COLO829 (cell line): ENCODE measurements at places on chromosomes 4 and X.

GRCh38 chrX:46704767-46705386 lies 54.0 kb downstream of the SLC9A7 start:
- DNase-seq, result peak; percentile 8

DNA sequence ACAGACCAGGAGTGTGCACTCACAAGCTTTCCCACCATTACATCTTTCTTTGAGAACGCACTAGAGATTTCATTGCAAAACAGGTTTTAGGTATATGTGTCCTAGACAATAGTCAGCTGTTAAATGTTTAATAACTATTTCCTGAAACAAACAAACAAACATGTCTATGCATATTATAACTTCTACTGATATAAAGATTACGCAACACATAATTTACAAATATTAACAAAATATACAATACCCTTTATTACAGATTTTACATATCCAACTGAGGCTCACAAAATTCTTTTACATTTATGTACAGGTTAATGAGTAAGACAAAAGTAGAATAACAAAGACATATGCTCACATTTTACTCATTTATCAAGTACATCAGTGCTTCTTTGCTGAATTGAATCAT lies 1554.0 kb upstream of the PCDH10 start:
- no peak for DNase-seq

DNA sequence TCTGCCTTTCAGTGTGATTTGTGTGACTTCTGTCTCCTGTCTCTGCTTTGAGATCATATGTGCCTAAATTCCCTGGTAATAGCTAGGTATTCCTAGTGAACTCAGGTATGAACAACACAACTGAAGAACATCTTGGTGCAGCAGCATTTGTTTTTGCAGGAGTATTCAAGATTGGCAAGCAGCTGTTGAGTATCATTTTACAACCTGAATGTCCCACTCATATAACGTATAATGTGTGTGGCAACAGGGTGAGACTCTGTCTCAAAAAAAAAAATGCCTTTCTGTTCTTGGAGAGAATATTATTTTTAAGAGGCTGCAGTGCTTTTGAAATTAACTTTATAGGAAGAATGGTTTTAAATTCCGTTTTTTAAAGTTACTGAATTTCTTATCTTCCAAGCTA lies 7.7 kb downstream of the LSM6 start:
- DNase-seq, result no peak

- DNase-seq, result no peak
Observed at GRCh38 chr4:139851639-139852038, 186.0 kb downstream of the MGST2 start.

DNA sequence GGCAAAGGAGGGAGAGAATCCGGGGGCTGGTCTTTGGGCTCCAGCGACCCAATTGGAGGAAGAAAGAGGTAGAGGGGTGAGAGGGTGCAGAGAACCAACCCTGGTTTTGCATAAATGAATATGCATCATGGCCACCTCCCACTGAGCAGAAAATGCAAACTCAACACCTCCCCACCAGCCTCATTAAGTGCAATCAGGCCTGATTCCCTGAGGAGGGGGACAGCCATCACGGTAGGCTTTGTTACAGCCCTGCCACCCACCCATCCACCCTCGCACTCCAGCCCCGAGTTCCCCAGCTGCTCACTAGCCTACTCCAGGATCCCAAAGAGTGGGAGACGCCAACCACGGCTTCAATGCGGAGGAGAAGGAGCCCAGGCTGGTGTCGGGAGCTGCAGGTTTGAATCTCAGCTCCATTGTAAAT lies 48.3 kb upstream of the MAN2B2 start:
- DNase-seq, result no peak

GRCh38 chrX:109281483-109282275 lies 200.2 kb downstream of the GUCY2F start:
- peak; percentile 66 for DNase-seq

- DNase-seq, result no peak
Observed at GRCh38 chr4:139764182-139764581, 98.6 kb downstream of the MGST2 start.

DNA sequence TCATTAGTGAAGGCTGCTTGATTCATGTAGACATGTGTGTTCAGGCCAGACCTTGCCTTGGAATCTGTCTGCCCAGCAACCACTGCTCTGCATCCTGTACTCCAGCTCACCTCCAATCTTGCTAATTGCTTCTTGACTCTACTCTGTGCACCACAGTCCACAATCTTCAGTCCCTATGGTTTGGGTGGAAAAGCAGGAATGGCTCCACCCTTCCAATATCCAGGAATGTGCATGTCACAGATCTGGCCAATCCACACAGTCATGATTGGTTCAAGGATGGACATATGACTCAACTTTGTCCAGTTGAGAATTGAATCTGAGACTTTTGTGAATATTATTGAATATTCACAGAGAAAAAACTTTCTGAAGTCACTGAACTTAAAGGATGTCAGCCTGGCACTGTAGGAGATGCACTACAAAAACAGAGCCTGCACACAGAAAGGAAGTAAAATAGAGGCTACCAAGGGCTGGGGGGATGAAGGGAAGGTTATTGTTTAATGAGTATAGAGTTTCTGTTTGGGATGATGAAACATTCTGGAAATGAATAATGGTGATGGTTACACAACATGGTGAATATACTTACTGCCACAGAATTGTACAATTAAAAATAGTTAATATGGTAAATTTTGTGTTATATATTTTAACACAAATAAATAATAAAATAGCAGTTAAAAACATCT lies 161.3 kb upstream of the USP38 start:
- no peak for DNase-seq

DNA sequence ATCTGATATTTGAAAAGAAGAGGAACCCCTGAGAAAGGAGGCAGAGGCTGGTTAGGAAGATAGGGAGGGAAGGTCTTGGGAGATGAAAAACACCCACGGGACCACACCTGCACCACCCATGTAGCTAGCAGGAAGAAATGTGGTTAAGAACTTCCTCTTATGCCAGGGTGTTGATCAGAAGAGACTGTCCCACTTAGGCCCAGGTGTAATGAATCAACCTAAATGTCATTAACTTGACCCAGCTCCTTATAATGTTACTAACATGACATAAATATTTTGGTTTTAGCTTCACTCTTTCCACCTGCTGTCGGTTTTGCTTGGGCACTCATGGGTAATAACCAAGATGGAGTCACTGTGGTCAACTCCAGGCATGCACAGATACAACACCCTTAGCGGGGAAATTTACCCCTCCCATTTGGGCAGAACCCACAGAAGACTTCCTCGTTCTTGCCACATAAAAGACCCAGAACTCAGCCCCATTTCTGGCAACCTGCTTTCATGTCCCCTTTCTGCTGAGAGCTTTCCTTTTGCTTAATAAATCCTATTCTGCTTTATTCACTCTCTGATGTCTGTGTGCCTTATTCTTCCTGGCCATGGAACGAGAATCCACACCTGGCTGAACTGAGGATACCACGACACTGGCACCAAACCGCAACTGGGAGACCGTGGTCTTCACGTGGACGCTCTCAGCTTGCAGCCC lies 46.8 kb downstream of the ZNF141 start:
- DNase-seq, result no peak

- DNase-seq, result no peak
Observed at GRCh38 chr4:12881945-12882584, 602.1 kb downstream of the RAB28 start.

- no peak for DNase-seq
Observed at GRCh38 chr4:10963241-10963640, 278.7 kb upstream of the CLNK start.

GRCh38 chr4:155426953-155427352 lies 50.2 kb upstream of the MAP9 start:
- no peak for DNase-seq

DNA sequence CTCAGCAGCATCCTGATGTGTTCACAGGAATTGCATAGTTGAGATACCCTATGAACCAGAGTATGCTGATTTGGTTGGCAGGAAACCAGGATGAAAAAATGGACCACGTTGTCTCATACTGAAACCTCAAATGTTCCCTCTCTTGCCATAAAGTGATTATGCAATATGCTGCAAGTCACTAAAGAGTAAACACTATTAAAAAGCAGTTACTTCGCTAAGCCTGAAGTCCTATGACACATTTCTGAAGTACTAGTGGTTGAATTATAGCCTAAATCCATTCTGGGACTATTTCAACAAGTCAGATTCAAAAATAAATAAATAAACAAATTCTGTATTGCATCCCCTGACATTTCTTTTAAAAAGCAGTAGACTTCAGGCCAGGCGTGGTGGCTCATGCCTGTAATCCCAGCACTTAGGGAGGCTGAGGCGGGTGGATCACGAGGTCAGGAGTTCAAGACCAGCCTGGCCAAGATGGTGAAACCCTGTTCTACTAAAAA lies 106.0 kb upstream of the NAP1L5 start:
- no peak for DNase-seq

- DNase-seq, result no peak
Observed at GRCh38 chrX:21590012-21590776, 67.9 kb downstream of the KLHL34 start.

GRCh38 chr4:1021386-1022050 lies 10.1 kb downstream of the FGFRL1 start:
- no peak for DNase-seq

DNA sequence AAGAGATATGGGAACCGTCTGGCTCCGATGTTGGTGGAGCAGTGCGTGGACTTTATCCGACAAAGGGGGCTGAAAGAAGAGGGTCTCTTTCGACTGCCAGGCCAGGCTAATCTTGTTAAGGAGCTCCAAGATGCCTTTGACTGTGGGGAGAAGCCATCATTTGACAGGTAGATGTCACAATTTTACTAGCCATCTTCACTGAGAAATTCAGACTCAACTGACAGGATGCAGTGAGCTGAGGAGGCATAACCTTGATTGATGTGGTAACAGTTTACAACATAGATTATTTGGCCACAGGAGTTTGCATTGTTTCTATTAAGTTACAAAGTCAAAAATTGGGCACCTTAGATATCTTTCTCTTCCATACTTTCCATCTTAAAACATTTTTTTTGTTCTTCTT lies 417.7 kb downstream of the MAPK10 start:
- DNase-seq, result no peak

- DNase-seq, result no peak
Observed at GRCh38 chrX:17922303-17922702, 61.2 kb upstream of the RAI2 start.

DNA sequence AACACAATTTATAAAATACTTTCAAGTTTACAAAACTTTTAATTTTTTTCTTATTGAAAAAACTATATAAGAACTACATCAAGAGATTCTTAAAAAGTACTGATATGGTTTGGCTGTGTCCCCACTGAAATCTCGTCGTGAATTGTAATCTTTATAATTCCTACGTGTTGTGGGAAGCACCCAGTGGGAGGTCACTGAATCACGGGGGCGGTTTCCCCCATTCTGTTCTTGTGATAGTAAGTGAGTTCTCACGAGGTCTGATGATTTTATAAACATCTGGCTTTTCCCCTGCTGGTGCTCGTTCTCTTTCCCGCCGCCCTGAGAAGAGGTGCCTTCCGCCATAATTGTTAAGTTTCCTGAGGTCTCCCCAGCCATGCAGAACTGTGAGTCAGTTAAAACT lies 88.5 kb downstream of the FRAS1 start:
- DNase-seq, result no peak

GRCh38 chrX:104270916-104271512 lies 16.3 kb upstream of the ESX1 start:
- peak; percentile 36 for DNase-seq

DNA sequence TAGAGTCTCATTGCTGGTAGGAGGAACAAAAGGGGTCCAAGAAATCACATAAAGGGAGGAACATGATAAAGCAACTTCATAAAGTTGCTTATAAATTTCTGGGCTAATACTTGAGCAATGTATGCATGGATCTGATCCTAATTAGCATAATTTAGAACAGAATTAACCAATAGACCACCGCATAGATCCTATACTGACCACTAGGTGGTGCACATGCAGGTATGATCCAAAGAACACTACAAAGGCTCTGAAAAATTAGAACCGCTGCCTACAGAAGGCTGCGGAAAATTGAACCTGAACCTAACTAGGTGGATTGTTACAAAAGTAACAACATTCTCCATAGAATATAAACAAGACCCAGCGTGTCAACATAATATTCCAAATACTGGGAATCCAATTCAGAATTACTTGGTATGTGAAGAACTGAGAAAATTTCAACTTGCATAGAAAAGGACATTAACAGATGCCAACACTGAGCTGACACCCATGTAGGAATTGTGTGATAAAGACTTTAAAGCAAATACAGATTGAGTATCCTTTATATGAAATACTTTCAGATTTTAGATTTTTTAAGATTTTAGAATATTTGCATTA lies 23.3 kb downstream of the BRCC3 start:
- DNase-seq, result peak; percentile 15

DNA sequence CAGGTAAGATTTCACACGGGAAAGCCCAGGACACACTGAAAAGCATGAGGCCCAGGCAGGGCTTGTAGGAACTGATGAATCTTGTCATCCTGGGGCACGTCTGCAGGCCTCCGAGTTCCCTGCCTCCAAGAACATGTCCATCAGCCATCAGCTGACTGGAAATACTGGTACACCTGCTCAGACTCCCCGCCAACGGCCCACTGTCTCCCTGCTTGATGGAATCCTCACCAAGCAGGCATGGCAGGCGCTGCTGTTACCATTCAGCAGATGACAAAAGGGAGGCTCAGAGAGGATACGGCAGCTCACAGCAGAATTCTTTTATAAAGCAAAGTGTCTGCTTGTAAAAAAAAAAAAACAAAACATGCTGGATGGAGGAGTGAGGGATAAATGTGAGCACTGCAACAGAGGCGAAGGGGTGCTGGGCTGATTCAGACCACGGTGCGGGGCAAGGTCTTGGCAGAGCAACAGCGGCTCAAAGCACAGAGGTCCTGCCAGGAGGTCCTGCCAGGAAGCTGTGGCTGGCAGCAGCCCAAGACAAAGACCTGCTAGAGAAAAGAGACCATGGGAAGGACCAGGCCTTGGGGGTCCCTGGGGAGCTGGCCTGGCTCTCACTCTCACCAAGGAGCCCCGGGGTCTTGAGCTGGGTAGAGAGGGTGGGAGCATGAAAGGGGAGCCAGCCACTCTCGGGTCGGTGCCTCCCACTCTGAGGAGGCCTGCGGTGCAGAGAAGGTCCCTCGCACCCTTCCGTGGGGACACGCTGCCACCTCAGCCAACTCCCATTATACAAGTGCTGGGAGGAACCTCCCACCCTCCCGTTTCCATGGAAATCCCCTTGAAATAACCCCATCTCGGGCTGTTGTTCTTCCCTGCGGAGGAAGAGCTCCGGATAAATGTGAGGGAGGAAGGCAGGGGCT lies 25.6 kb downstream of the PPP2R2C start:
- DNase-seq, result no peak

DNA sequence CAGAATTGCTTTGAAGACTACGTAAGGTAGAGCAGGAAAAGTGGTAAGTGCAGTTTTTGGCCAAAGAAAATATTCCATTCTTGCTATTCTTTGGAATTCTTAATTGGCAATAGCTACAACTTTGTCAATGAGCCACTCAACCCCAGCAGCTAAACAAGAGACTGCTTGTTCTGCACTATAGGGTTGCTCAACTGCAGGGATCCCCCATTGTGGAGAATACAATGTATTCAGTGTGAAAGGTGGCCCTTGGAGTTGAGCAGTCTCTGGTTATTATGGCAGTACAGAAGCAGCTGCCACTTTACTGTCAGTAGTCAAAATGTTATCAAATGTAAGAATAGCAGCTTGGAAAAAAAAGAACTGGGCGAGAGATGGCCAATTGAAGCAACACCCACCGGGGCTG lies 808.7 kb downstream of the CENPC start:
- peak; percentile 90 for DNase-seq
